AG08395 (cell line): ENCODE measurements at places on chromosomes 1 and 21.

- no peak for DNase-seq
Measured at GRCh38 chr1:166080967-166081870, 85.6 kb downstream of the FAM78B start.

- DNase-seq = no peak
Measured at GRCh38 chr1:180167721-180168467, 13.2 kb downstream of the QSOX1 start.

- no peak for DNase-seq
Measured at GRCh38 chr21:40176724-40177123, 309.5 kb downstream of the PCP4 start.

GRCh38 chr1:200415789-200416593 lies 6.2 kb upstream of the ZNF281 start:
- DNase-seq = peak; percentile 87

- no peak for DNase-seq
Measured at GRCh38 chr1:174497478-174497877, 49.7 kb downstream of the GPR52 start.

DNA sequence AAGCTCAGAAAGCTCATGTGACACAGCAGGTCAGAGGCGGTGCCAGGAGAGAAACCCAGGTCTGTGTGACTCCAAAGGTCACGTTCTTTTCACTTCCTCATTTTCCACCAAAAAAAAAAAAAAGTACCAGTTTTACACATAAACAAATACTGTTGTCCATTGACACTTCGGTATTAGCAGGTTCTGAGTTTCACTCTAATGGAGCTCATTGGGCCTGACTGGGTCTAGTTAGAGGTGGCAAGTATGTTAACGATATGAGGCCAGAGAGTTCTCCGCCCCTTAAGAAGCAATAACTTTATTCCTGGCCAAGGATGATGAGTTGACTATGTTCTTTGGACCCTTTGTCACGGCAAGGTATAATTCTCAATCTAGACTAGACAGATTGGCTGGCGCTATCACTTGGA lies 30.0 kb upstream of the SDE2 start:
- no peak for DNase-seq

GRCh38 chr1:157363660-157364140 lies 188.6 kb downstream of the FCRL5 start:
- peak; percentile 66 for DNase-seq

DNA sequence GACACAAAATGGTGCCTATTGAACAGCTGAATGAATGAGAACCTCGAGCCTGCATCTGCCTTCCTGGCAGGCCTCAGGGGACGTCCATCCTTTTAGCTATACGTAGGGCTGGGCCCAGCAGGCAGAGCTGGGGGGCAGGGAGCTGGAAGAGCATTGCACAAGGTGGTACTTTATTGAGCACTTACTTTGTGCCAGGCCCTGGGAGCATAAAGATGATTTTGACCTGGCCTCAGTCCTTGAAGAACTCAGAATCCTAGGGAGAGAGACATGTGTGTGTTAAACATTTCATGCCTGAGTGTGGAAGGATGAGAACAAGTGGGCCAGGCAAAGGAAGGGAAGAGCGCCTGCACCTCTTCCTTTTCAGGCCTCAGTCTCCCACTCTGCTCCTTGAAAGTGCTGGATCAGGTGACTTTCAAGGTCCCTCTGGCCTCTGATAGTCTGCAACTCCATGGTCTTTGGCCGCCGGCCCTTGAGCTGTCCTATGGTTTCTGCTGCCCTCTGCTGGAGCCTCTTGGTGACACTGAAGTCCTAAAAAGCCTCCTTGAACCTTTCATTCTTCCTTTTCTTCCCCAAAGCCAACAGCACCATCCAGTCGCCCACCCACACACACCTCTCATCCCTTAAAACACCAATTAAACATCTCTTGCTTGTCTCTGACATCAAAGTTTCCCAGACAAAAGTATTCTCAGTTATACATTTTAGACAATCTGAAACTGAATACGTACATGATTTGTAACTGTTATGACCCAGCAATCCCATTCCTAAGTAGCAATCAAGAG lies 3.5 kb upstream of the PEAR1 start:
- peak; percentile 82 for DNase-seq

GRCh38 chr21:31952828-31953227 lies 80.0 kb downstream of the HUNK start:
- DNase-seq = no peak

DNA sequence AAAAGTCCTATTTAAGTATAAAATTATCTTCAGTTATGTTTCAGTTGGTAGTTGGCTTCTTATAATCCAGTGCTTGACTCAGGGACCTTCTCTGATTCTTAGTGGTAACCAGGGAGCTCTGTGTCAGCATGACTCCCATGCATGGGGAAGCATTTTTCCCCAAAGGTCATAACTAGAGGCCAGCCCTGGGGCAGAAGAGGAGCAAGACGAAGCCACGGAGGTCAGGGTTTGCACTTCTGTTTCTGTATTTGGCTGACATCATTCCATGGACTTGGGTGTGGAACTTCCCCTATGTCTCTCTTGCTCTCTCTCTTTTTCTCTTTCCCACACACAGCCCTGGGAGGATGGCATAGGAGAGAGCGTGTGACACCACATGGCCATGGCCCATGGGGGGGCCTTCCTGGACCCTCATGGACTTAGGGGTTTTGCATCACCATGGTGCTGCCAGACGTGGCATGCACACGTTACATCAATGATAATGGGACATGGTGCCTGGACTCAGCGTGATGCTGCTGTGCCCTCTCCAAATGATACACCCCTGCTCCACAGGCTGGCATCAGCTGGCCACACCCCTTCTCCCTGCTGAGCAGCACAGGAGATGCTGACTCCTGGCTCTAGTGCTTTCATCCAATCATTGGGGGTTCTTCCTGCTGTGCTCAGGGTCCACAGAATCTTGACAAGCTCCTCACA lies 260.5 kb downstream of the KCNJ6 start:
- no peak for DNase-seq

- DNase-seq = no peak
Measured at GRCh38 chr1:88060112-88060673, 623.9 kb upstream of the PKN2 start.

DNA sequence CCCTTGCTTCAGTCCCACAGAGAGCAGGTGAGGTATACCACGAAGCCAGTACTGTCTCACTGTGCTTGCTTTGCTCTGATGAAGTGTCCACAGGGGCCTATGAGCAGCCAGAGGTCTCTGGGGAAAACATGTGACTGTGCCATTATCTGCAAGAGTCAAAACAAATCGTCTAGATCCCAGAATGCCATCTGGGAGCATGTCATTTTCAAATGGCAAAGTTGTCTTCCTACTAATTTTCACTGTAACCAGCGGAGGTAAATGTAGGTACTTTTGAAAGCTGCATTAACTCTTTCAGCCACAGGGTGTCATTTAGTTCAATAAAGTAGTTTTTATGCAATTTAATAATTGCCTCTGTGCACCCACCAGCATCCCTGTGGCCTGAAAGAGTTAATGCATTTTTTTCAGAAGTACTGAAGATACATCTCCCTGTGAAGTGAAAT lies 173.6 kb upstream of the SGIP1 start:
- no peak for DNase-seq

GRCh38 chr1:90850898-90851710 lies 134.0 kb upstream of the BARHL2 start:
- peak; percentile 93 for DNase-seq

DNA sequence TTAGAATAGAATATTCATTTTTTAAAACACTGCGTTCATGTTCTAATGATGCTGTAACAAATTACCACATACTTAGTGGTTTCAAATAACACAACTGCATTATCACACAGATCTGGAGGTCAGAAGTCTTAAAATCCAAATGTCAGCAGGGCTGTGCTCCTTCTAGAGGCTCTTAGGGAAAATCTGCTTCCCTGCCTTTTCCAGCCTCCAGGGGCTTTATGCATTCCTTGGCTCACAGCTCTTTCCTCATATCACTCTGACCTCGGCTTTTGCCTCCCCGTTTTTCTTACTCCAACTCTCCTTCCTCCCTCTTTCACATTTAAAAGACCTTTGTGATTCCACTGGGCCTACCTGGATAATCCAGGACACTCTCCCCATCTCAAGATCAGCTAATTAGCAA lies 18.6 kb upstream of the FMN2 start:
- no peak for DNase-seq
